ENCODE measurements at places on chromosomes 4 and X.
A peak's percentile ranks its signal among the peaks of the same experiment; 100 is the strongest.

DNA sequence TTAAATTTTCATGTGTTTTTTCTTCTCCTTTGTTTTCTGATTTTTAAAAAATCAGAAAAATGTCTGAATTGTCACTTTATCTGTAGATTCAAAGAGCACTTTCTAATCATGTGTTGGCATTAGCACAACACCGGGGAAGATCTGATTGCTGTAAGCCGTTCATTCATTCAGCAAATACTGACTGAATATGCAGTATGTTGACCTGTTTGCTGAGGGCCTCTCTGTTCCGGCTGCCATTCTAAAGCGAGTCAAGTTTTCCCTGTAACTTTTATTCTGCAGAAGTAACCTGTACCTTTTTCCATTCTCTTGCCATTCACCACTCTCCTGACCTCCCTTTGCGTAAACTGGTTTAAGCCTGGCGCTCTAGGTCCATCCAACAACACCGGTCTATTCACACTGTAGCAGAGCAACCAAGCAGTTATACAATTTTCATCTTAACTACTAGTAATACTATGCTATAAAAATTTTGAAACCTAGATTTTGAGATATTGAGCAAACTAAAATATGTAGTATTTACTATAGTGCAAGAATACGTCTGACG is 6.7 kb downstream of the SORBS2 start:
- no peak for DNase-seq

DNA sequence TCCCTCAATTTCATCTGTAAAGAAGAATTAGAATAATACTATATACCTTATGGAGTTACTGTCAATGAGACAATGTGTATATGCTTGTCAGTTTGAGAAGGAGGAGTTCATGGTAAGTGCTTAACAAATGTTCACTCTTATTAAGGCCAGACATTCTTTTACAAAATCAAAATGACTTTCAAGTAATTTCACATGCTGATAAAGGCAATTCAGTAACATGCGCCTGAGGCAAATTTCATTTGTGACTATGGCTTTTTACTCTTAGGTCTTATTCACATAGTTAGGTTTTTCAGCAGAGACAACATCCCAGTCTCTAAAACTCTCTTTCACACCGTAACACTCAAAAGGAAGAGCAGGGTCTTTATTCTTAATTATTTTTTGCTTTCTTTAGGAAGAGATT is 174.4 kb downstream of the CAMK2D start:
- DNase-seq: no peak

DNA sequence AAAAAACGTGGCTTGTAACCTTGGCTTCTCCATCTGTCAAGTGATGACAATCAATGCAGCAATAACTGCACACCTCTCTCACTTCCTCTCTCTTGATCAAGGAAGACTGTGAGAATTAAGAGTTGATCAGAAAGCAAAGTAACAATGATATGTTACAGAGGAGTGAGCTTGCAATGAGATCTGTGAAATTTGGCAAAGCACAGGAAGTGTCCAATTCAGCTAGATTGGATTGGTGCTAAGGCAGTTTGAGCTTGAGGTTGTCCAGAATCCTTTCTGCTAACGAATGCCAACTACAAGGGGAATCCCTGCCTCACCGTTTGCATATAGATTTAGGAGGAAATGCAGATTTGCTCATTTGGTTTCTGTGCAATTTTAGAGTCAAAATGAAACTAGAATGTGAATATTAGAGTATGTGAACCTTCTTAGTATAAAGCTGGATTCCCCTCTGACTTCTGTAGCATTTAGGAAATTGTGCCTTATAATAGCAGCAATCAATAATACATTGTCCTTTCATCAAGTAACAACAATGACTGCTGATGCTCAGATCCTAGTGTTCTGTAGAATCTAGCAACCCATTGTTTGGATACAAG is 346.4 kb downstream of the PTTG2 start:
- no peak for DNase-seq

DNA sequence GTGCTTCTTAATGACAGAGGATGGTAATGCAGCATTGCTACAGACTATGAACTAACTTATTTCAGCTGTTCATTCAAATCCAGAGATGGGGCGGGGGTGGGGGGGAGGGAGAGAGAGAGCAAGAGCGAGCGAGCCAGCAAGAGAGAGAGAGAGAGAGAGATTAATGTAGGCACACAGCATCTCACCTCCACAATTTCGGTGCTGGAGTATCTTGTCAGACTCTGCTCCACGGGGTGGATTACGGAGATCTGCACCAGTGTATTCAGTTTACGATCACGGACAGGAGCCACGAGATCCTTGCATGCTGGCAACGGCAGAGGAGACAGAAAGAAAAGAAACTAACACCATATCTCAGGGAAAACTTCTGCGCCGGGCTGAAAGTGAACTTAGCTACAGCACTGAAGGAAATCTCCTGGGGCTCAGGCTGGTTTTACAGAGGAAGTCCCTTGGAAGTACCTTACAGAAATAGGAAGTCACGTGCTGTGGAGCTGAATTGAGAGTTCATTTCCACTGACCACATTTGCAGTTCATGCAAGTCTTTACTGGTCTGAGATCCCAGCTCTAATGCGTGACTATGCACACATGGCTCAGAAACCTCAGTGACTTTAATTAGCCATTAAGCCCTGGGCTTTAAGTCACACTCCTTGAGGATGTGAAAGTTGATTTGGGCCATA is 440.9 kb downstream of the INPP4B start:
- DNase-seq: peak; percentile 69

DNA sequence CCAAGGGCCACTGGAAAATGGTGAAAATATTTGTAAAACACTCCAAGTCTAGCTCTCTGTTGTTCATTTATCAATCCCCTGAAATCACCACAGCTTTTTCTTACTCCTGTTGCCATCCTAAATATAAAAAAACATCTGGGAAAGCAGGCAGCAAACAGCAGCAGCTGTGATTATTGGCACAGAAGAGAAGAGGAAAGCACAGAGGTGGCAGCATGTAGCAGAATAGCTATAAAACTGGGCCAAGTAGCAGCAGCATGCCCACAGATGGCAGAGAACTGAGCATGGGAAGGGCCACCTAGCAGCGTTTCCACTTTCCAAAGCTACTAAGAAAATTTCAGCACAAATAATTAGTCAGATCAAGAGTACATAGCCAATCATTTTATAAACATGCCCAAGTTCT is 307.2 kb downstream of the SLC7A11 start:
- DNase-seq: no peak

Measured in Peyer's patch (tissue), 4 donors.